ENCODE measurements at places on chromosomes 11 and 22.

DNA sequence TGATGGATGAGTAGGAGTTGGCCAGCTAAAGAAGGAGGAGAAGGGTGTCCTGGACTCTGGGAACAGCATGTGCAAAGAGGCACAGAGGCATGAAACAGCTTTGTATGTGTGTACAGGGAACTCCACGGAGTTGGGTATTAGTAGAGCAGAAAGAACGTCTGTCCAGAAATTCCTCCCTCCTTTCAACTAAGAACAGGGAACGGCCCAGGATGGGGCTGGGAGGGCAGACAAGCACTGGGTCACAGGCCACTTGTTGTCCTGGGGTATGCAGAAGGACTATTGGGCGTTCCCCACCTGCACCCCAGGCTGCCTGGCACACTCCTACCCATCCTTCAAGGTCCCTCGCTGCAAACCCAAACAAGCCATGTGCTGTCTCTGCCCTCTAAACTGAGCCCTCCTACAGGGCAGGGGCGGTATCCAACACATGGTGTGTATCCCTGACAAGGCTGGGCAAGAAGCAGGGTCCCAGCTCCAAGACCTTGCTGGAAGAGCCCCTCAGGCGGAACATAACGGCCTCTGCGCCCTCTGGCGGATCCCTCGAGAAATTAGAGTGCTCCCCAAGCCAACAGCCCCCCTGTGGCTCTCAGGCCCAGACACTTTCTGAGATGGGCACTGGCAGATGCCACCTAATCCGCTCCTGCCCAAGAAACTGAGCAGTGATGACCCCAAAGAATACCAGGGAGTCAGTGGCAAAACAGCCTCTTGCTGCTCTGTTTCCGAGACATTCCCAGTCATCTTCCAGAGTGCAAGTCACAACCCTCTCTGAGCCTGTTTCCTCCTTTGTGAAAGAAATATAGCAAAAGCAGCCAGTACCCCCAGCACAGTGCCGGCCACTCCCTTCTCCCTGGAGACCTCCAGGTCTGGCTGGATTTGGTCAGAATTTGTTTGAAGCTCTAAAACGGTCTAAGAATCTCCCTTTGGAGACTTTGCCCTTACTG lies 1.6 kb upstream of the ELFN2 start:
- DNase-seq: peak; percentile 82

DNA sequence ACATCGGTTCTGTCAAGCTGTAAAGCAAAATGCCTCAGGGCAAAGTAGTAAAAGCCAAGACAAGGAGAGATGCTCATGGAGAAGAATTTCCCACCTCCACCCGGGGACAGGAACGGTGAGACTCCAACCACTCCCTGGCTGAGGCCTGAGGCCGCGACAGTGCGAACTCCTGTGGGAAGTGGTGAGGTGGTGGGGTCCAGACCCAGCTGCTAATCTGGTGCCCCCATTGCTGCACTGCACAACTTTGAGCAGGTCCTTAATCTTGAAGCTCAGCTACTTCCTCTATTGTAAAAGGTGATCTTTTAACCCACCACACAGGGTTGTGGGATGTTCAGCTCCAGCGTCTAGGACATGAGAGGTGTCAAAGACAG lies 83.9 kb downstream of the ZC3H12C start:
- DNase-seq: no peak

DNA sequence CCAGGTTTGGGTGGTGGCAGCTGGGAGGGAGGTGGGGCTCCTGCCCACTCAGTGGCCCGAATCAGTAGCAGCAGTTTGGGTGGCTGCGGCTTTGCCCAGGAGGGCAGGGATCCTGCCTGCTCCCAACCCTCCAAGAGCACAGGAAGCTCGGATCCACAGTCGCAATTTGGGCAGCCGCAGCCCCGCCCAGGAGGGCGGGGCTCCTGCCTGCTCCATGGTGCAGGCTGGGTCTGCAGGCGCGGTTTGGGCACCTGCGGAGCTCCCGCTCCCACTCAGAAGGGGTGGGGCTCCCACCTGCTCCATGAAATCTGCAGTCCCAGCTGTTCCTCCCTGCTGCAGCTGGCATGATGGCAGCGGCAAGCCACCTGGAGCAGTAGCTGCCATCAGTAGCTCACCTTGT lies 38.1 kb upstream of the CALCB start:
- no peak for DNase-seq

- DNase-seq: no peak
These were observed 62.0 kb upstream of the THY1 start for GRCh38 chr11:119484741-119485605.

GRCh38 chr11:78032090-78032489 lies 9.0 kb upstream of the KCTD14 start:
- DNase-seq: no peak

DNA sequence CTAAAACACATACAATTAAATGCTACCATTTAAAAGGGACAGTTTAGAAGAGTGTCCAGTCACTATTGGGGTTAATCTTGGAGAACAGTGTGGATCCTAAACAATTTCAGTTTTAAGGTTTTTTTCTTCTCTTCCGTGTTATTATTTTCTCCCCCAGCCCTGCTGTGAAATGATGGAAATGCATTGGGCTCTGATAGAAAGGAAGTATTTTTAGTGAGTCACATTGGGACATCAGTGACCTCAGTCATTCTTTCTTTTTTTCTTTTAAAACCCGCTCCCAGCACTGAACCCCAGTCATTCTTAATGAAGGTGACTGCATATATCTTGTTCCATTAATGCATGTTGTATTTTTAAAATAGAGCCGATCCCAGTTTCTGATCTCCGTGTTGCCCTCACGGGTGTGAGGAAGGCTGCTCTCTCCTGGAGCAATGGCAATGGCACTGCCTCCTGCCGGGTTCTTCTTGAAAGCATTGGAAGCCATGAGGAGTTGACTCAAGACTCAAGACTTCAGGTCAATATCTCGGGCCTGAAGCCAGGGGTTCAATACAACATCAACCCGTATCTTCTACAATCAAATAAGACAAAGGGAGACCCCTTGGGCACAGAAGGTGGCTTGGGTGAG lies 93.2 kb upstream of the OR4B1 start:
- DNase-seq: no peak

GRCh38 chr11:19868871-19869270 lies 156.2 kb downstream of the NAV2 start:
- no peak for DNase-seq

GRCh38 chr11:100555931-100556330 lies 131.2 kb upstream of the ARHGAP42 start:
- DNase-seq: no peak

- no peak for DNase-seq
These were observed 363.0 kb downstream of the CNTN5 start for GRCh38 chr11:99383648-99384245.

- DNase-seq: no peak
These were observed 188.2 kb downstream of the METTL15 start for GRCh38 chr11:28296426-28296825.

DNA sequence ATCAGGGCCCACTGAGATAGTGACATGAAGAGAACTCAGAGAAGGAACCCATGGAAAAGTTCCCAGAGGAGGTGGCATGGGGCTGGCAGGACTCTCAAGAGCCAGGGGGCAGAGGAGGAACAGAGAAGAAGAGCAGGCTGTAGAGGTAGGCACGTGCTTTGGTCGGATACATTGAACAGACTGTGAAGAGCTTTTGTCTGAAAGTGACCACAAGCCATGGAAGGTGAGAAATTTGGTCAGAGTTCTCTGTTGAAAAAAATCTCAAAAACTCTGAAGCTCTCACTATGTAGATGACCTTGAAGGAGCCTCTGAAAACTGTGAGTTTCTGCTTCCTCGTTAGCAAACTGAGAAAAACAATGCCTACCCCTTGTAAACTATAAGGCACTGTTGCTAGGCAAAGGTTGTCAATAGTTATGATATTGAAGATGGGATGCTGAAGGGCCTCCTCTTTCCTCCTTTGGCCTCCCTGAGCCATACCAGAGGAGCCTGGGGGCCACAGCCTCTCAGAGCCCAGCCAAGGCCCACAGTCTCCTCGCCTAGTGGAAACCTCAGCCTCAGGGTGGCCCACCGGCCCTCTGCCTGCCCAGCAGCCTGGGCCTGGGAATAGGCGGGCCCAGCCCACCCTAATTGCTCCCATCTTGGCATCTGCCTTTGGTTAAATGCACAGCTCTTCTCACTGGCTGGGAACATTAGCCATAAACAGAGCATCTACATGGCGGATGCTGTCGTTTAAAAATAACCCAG lies 415.7 kb downstream of the SOX6 start:
- no peak for DNase-seq

DNA sequence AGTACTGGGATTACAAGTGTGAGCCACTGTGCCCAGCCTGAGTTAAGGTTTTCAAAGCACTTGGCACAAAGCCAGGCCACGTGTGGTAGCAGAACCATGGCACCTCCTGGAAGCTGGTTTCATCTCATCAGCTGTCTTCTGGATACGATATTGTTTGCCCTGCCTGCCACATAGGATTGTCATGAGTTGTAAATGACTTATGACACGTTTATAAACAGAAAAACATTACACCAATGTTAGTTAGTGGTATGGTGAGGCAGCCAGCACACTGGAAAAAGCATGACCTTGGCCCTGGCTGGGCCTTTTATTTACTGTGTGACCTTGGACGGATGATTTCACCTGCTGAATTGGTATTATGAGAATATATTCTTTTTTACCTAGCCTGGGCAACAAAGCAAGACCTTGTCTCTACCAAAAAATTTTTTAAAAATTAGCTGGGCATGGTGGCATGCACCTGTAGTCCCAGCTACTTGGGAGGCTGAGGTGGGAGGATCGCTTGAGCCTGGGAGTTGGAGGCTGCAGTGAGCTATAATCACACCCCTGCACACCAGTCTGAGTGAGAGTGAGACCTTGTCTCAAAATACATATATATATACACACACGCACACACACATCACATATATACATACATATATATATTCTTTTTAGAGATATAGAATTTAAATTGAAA lies 24.0 kb upstream of the MYH9 start:
- DNase-seq: no peak

GRCh38 chr11:47766509-47767227 lies 473 bp downstream of the FNBP4 start:
- DNase-seq: peak; percentile 58

- DNase-seq: no peak
These were observed 330.2 kb upstream of the B3GAT1 start for GRCh38 chr11:134742224-134742612.

GRCh38 chr11:126072801-126073594 lies 10.3 kb upstream of the CDON start:
- DNase-seq: no peak

DNA sequence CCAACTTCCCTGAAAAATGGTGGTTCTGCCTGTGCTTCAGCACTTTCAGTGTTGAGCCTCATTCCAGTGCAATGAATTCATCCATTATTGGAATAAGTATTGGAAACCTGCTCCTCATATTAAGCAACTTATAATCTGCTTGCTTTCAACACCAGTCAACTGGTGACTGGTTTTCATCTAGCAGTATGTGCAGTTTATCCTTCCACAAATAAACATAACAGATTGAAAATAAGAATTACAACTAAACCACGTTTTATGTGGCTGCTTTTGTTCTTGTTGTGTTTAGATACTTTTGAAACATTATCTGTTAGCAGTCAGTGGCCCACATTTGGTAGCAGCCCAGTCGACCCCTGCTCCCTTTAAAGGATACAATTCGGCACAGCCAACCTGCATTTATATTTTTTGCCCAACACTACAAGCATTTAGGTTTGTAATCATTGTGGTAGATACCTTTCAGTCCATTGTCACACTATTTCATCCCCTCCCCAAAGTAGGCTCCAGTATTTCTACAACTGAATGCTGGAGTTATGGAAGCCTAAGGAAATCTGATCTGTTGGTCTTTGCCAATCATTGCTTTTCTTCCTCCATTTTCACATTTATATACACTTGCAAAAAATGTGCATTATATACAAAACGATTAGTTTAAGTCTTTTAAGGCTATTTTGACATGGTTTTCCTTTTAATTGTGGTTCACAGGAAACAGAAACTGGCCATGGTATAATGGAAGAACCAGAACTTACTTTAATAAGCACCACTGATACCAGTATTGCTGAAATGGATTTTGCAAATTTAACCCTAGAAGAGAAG lies 13.1 kb downstream of the TAF1D start:
- DNase-seq: no peak

DNA sequence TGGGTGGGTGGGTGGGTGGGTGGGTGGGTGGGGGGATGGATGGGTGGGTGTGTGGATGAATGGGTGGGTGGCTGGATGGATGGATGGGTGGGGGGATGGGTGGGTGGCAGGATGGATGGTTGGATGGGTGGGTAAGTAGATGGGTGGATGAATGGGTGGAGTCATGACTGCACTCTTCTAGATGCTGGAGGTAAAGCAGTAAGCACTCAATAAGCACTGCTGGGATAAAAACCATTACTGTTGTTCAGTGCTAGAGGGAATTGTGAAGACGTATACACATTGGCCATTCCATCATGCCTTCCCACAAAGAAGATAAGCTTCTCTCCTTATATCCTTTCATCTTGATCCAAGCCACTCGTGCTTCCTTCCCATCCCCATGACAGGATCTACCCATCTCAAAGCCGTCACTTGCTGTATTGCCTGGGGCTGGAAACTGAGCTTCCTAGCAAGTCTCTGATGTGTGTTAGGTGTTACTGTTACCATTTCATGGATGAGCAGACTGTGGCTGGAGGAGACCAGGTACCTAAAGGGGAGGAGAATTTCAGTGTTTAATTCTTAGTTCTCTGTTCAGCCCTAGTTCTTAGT lies 74.8 kb downstream of the MICAL2 start:
- no peak for DNase-seq

GRCh38 chr11:1454576-1454975 lies 32.0 kb downstream of the MOB2 start:
- no peak for DNase-seq

- no peak for DNase-seq
These were observed 23.7 kb downstream of the SHANK3 start for GRCh38 chr22:50696251-50696798.

- DNase-seq: no peak
These were observed 22.7 kb upstream of the CD44 start for GRCh38 chr11:35116245-35116644.

DNA sequence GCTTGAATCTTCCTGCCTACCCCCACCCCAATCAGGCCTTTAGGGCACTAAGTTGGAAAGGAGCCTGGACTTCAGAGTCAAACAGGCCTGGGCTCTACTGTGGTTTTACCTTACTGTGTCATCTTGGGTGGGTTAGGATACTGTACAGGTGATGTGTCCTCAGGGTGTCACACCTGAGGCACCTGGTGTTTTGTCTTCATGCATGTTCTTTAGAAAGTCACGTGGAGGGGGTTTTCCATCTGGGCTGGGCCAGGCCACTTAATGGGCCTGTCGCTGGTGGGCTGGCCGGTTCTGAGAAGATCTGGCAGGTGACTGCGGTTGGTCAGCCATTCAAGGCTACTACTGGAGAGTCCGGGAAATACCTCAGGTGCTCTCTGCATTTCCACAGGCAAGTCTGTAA lies 92.6 kb downstream of the SWAP70 start:
- DNase-seq: no peak

- DNase-seq: no peak
These were observed 81.7 kb downstream of the AMOTL1 start for GRCh38 chr11:94849839-94850238.

DNA sequence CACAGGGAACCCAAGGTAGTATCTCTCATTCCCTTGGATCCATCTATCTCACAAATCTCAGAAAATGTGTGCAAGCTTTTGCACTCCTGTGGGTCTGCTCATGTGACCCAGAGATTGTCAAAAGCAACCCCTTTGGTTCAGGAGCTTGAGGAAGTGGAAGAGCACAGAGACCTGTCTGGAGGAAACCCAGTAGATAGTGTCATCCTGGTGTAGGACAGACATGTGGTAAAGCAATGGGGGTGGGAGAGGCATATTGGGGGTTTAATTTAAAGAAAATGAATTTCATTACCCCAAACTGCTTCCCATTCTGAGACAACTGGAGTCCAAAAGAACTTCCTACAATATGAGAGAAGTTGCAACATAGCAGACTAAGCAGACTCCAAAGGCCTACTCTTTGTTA lies 5.8 kb upstream of the MS4A14 start:
- no peak for DNase-seq

All from GM13976 (cell line).